ENCODE measurements at places on chromosomes 3 and 15.

GRCh38 chr15:57510647-57511046 is 81.1 kb upstream of the MYZAP start:
- DNase-seq, result no peak

DNA sequence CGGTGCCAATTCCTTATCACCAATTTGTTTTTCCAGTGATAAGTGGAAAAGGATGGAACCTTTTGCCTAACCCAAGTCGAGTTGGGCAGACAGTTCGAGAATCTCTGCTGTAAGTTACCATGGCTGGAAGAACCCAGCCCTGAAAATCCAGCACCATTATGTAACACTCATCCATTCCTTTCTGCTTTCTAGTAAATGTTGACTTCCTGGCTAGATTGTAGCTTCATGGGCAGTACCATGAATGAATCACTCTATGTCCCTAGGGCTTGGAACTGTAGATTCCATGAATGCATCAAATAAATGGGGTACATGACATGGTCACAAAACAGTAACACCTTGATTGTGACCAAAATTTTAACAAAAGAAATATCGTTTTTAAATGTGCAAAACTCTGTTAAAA is 14.0 kb downstream of the CHCHD4 start:
- DNase-seq, result no peak

DNA sequence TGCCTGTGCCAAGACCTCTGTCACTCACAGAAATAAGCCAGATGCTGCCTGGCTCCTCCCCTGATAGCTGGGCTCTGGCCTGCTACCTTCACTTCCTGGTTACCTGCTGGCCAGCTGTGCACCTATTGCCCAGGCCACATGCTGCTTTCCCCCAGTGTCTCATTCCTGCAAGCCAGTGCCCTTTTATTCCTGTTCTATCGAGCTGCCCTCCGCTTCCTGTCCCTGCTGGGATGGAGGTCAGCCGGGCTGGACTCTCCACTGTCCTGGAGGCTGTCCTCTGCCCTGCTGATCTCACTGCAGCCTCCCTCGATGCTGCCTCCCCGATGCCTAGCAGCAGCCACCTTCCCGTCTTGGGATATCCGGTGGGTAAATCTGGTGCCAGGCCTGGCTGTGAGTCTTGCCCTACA is 37.0 kb upstream of the SNRPA1 start:
- no peak for DNase-seq

DNA sequence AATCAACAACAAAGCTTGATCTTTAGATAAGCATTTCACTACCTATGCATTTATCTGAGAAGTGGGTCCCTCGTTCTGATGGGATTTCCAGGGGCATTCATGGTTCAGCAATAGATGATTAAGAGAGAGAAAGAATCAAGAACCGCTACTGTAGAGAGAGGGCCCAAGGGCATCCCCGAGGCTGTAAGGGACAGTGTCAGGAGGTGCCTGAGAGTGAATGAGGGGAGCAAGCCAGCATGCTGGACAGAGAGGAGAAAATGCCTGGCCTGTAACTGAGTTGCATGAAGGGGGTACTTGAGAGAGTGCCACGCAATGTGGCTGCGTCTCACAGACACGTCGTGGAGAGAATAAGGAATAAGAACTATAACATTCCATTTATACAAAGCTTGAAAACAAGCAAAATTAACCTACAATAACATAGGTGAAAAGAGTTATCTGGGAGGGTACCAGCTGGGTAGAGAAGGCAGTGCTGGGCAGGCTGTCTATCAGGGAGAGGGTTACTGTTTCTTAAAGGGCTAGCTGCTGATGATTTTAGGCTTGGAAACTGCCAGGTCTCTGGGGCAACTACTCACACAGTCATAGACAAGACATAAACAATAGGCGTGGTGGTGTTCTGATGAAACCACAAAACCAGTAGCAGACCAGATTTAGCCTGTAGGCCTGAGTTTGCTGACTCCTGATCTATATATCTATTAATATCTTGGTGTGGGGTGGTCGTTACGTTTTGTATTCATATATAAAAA is 374.6 kb upstream of the CFAP20DC start:
- DNase-seq, result no peak

- no peak for DNase-seq
Measured at GRCh38 chr3:146035366-146035765, 125.6 kb downstream of the PLOD2 start.

- no peak for DNase-seq
Measured at GRCh38 chr3:31882895-31883294, 98.2 kb downstream of the OSBPL10 start.

- DNase-seq, result no peak
Measured at GRCh38 chr3:47892286-47893040, 89.5 kb downstream of the DHX30 start.

DNA sequence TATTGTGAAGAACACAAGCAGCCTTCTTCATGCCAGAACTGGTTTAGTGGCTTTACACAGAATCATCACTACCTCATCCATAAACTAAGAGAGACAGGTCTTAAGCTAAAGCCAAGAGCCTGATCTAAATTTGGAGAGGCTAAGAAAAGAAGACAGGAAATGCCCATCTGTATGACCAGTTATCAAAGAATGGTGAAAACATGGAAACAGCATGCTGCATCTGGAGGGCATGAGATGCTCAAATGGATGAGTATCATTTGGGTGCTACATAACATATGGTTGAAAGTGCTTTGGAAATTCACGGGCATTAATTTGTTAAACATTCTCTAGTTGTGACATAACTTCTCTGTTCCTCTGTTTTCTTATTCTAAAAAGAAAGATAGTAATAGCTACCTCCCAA is 112.5 kb downstream of the CPNE4 start:
- no peak for DNase-seq

DNA sequence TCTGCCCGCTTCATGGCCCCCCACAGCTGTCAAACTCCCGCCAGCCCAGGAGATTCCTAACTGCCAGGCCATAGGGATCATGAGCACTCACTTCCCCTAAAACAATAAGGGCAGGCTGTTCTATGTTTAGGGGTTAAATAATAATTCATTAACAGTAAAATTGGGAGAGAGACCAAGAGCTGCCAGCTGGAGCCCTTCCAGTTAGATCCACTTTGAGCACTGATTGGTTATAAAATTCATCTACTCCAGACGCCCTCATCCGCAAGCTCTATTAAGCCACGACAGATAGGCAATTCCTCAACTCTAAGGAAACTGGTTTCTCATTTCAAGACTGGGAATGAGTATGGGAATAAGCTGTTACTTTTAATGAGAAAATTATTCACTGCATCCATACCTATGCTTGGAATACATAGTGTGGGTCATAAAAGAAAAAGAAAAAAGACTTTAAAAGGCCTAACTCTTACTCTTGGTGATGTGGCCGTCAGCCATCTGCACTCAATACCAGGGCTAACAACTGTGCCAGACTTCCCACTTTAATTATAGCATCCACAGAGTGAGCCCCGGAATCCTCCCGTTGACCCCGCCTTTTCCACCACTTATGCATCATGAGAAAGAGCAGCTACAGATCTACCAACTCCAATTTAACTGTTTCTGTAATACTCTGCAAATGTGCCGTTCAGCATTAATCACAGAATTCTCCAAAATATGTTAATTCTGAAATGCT is 44.5 kb downstream of the IL17RD start:
- no peak for DNase-seq

GRCh38 chr3:162103808-162104207 is 607.2 kb downstream of the OTOL1 start:
- DNase-seq, result no peak

DNA sequence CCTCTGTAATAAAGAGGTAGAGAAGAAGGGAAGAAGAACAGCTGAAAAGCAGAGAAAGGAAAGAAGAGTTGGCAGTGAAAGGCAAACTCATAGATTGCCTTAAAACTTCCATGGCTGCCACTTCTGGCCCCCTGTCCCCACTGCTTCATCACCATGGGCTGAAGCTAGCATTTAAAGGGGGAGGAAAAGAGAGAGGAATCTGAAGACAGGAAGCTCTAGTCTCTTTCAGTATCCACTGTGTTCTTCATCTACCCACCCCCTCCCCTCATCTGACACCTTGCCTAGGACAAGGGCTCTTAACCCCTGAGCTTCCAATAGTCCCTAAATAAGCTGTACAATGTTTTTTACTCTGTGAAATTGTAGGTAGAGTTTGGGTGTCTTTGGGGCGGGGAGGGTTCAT is 60.6 kb downstream of the ALCAM start:
- no peak for DNase-seq

DNA sequence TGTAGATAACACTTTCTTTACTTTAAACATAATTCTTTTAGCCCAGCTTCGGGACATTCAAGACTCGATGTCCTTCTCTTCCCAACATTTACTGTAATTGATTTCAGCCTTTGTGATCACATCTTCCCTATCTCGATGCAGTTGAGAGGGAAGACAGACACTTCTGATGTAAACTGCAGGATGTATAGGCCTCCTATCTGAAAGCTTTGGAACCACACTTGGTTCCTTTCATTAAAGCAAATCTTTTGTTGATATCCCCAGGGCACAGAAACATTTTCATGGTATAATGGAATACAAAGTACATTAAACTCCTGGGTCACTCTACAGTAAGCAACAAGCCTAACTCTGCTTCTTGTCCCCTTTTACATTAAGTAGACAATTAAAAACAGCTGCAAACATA is 6.4 kb downstream of the GRM7 start:
- no peak for DNase-seq

DNA sequence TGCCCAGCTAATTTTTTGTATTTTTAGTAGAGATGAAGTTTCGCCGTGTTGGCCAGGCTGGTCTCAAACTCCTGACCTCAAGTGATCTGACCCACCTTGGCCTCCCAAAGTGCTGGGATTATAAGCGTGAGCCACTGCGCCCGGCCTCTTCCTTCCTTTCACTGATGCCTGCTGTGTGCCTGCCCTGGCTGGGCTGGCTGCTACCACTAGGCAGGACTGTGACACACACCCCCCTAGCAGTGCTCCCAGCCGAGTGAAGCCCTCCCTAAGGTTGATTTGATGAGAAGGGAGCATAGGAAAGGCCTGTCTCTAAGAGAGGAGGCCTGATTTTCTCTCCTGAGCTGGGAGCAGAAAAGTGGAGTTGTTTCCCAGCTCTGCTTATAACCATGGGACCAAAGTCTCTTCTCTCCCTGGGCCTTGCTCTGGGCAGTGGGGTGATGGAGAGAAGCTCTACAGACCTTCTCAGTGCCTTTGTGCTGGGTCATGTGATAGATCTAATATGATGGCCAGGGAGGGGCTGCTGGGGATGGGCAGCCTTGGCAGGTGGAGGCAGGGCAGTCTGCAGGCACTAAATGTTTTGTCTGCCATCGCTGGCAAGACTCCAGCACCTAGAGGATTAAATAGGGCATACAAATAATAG is 20.1 kb upstream of the SFMBT1 start:
- no peak for DNase-seq

DNA sequence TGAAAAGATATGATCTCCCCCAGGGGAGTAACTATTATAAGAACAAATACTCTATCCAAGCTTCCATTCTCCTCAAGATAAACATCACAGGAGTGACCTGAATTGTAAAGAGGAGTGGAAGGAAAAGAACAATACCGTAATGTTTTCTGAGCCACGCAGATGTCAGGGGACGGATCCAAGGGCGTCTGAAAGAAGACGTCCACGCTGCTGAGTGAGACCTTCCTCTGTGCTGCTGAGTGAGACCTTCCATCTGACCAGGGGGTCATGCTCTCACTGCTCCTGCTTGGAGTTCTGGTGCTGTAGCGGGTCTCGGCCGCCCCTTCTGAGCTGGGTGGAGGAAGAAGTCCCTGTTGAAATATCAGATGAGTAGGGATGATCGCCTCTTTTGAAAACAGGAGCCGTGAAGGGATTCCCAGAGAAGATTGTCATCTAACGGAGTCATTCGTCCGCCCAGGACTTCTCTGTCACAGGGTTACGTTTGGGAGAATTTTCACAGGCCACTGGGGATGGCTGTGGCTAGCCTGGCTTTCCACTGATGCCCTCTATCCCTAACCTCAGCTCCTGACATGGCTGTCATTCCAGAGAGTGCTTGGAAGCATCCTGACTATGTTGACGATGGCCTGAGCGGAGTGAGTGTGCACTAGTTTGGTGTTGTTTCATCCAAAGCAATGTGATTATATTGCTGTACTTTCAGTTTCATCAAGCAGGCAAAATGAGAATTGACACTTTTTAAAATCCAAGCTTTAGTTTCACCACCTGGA is 184.9 kb downstream of the APBA2 start:
- DNase-seq, result no peak

- DNase-seq, result no peak
Measured at GRCh38 chr3:23406601-23407000, 203.5 kb downstream of the UBE2E2 start.

DNA sequence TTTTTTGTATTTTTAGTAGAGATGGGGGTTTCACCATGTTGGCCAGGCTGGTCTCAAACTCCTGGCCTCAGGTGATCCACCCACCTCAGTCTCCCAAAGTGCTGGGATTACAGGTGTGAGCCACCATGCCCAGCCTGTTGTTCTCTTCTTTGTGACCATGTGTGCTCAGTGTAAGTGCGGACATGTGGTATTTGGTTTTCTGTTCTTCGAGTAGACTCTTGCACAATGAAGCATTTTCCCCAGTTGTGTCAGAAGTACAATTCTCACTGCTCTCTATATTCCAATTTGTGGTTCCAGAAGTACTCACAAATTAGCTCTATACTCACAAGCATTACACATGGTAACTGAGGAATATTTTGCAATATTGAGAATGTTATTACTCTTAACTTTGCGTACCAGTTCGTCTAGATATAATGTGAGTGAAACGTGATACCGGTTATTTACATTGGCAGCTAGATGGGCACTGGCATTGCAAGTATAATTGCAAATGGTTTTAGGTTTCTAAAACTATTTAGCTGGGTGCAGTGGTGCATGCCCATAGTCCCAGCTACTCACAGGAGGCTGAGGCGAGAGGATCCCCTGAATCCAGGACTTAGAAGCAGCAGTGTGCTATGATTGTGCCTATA is 34.2 kb upstream of the MTMR14 start:
- no peak for DNase-seq

GRCh38 chr3:53680028-53680427 is 166.2 kb downstream of the CHDH start:
- DNase-seq, result no peak

GRCh38 chr3:22593638-22594037 is 609.5 kb upstream of the UBE2E2 start:
- no peak for DNase-seq

- DNase-seq, result no peak
Measured at GRCh38 chr3:10709110-10709781, 106.8 kb upstream of the SLC6A11 start.

DNA sequence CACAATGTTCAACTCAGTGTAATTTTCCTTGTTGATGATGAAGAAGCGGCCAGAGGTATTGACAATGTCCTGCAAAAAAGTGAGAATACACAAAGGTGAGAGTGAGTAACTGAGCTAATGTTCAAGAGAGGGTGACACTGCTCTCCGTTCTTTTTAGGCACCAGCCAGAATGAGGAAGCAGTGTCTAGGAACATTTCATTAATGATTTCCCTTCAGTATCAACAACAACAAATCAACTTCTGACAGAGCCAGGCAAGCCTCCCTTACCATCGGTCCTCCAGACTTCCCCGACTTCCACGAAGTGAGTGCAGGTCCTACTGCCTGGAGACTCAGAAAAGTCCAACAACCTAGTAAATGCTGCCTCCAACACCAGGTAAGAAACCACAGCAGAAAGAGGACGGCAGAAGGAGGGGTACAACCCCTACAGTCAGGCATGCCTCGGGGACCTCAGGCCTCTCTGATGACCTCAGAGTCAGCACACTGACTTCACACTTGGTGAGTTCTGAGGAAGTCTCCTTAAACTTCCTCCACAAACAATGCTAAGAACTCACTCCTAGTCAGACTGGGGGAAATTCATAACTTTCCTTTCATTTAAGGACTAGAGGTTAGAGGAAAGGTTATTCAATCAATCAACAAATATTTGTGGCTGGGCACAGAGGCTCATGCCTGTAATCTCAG is 62.7 kb downstream of the NPTN start:
- DNase-seq, result no peak
